ENCODE measurements at places on chromosomes 6 and 20. TPM values are rescaled to one million over a fixed set of nuclear protein-coding genes. Genes with fewer than 3 reads are reported as not detected.

Gene SIRPD
- total RNA-seq: not detected

Gene DOK5
- total RNA-seq: 4.1 TPM

DNA sequence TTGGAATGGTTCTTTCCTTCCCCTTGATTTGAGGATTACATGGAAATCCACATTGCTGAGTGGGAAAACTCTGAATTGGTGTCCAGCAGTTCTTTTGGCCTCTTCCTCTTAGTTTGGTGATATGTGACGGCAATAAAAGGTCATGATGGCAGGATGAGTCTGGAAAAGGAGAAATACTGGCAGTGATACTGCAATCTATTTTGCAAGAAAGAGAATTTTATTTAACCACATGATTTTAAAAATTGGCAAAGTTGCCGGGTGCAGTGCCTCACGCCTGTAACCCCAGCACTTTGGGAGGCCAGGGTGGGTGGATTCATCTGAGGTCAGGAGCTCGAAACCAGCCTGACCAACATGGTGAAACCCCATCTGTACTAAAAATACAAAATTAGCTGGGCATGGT, 73.1 kb downstream of the ADTRP start:
- H3K36me3 ChIP-seq: peaks cover 3% of the 10 kb centered on the region
- no peak overlapping the region for H3K27ac ChIP-seq
- no peaks in the 10 kb centered on the region for H3K4me1 ChIP-seq
- no peaks in the 10 kb centered on the region for H3K27me3 ChIP-seq

DNA sequence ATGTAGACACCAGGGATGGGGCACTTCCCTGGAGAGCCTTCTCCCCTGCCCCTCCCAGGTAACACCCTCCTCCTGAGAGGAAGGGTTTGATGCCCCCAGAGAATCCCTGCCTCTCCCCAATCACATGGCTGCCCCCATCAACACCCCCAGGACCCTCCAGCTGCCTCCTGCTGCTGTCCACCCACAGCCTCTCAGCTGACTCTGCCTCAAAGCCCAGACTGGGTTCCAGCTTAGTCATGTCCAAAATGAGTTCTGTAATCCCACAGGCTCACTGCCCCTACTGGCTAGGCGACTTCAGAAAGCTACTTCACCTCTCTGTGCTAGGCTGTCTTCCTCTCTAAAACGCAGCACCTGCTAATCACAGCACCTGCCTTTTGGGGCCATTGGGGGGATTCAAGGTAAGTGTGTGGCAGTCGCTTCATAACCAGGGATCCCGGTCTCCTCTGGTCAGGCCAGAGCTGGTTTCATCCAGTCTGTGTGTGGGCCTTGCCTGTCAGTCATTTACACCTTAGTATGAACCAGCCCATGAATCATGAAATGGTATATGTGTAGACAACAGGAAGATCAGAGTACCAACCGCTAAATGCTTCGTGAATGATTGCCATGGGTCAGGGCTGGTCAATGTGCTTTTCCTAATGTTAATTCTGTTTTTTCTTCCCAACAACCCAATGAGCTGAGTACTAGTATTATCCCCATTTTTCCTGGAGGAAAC, 40.4 kb downstream of the TFEB start:
- peaks cover 15% of the 10 kb centered on the region for H3K4me1 ChIP-seq
- no peak for DNase-seq
- H3K36me3 ChIP-seq: no peaks in the 10 kb centered on the region

DNA sequence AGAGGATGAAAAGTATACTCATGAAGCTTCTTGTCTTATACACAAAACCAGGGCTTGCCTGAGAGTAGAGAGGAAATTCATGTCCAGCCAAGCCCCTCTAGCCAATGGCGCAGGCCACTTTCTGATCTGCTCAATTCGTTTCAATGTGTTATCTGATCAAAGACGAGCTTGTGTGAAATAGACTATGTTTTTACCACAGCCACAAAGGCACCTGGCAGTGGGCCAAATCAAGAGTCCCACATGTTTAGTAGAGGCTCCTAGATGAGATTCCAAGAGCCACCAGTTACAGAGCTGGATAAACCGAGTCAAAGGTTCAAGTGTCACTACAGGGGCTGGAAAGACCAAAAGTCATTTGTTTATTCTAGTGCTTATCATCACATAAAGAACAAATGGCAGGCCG, 34.9 kb downstream of the GPLD1 start:
- no peak overlapping the region for H3K27ac ChIP-seq
- H3K4me3 ChIP-seq: no peak overlapping the region
- H3K36me3 ChIP-seq: peaks cover 2% of the 10 kb centered on the region
- no peaks in the 10 kb centered on the region for H3K27me3 ChIP-seq

- DNase-seq: no peak
- H3K4me3 ChIP-seq: no peak overlapping the region
- H3K27me3 ChIP-seq: no peaks in the 10 kb centered on the region
These were observed 78.3 kb downstream of the RPP40 start for GRCh38 chr6:4925580-4925979.

All from neural crest cell (in vitro differentiated cells).